ENCODE measurements at places on chromosomes 1 and 21. TPM values are rescaled to one million over a fixed set of nuclear protein-coding genes. Genes with fewer than 3 reads are reported as not detected.
A peak's percentile ranks its signal among the peaks of the same experiment; 100 is the strongest.

RNPEP gene
- total RNA-seq = 107 TPM

CASP9 gene
- 11.0 TPM for total RNA-seq

CCDC27 gene
- not detected for total RNA-seq

IL19 gene
- total RNA-seq = not detected

AKT3 gene
- total RNA-seq = 31.7 TPM

GRCh38 chr1:189538271-189538670, 939.4 kb downstream of the BRINP3 start:
- H3K4me1 ChIP-seq = no peaks in the 10 kb centered on the region
- no peak for DNase-seq
- no peaks in the 10 kb centered on the region for H3K36me3 ChIP-seq

DNA sequence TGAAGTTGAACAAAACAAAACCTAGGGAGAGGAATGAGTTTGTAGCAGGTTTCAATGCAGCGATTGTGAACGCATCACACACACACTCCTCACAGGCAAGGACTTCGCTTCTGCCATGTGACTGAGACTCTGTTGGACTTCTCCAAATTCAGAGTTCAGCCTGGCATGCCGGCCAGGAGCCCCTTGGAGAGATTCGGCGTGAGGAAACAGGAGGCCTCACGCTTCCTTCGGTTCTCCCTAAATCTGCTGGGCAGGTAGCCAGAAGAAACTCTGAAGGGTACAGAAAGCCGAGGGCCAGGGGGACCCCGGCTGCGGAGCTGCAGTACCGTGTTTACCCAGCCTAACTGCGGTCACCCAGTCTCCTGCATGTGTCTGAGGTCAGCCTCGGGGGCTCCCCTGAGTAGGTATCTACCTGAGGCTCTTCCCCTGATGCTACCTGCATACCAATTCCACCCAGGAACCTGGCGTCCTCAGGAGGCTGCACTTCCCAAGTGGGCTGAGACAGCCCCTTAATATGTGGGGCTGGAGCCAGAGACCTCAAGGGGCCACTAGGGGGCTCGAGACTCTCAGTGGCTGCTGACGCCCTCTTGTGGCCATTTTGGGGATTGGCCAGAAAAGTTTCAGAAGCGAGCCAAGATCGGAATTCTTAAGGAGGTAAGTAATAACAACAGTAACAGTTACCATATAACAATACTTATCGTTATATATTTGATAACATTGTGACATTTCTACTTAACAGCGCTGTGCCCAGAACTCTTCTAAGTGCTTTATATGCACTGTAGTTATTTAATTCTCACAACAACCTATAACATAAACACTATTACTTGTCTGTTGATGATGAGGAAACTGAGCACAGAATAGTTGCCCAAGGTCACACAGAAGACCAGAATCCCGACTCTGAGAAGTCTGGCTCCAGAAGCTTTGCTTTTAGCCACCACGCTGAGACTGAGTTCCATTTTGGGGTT, 2.7 kb upstream of the ANXA9 start:
- no peaks in the 10 kb centered on the region for H3K27me3 ChIP-seq
- H3K4me3 ChIP-seq = peak overlapping the region; percentile 19
- H3K27ac ChIP-seq = peak overlapping the region; percentile 40

DNA sequence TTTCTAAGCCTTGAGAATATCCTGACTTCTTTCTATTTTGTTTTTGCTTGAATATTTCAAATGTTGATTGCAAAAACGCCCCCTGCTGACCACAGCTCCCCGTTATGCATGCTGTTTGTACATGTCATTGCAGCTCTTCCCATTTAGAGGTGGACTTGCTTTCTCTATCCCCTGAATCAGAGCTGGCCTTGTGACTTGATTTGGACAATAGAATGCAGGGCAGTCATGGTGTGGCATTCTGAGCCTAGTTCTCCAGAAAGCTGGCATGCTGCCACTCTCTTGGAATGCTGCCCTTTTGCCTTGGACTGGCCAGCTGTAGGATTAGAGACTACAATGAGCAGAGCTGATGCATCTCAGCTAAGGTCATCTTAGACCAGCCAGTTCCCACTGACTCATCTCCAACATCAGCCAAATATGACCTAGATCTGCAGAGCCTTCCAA, 1561.5 kb downstream of the MRPL39 start:
- H3K4me1 ChIP-seq = no peaks in the 10 kb centered on the region
- no peaks in the 10 kb centered on the region for H3K36me3 ChIP-seq
- H3K27ac ChIP-seq = no peak overlapping the region
- no peaks in the 10 kb centered on the region for H3K27me3 ChIP-seq

DNA sequence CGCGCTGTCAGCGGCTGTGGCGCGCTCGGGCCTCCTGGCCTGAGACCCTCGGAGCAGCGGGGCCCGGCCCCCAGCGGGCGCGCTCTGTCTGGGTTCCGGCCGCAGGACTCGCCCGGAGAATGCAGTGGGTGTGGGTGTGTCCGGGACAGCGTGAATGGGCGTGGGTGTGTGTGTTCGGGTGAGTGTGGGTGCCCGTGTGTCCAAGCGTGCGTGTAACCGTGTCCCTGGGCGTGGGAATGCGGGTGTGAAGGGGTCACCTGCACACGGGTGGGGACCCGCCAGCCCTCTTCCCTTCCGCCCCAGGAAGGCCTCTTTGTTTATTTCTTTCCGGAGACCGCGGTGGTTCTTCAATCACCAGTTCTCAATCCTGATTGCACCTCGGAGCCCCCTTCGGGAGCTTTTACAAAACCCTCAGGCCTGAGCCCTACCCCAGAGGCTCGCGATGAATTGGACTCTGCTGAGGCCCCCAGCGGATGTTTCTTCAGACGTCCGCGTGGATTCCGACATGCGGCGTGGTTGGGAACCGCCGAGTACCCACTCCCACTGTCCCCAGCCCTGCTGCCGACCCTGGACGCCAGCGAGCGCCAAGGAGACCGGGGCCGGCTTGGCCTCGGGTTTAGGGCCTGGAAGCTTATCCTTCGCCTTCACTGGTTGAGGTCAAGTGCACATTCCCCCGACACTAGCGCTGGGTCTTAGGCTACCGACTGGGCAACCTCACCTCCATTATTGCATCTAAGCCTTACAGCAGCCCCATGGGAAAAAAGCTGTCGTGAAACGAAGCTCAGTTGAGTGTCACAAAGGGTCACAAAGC, 19.3 kb downstream of the SERTAD4 start:
- peak; percentile 74 for DNase-seq
- peaks cover 26% of the 10 kb centered on the region for H3K4me1 ChIP-seq
- peak overlapping the region; percentile 68 for H3K27ac ChIP-seq
- H3K36me3 ChIP-seq = no peaks in the 10 kb centered on the region

DNA sequence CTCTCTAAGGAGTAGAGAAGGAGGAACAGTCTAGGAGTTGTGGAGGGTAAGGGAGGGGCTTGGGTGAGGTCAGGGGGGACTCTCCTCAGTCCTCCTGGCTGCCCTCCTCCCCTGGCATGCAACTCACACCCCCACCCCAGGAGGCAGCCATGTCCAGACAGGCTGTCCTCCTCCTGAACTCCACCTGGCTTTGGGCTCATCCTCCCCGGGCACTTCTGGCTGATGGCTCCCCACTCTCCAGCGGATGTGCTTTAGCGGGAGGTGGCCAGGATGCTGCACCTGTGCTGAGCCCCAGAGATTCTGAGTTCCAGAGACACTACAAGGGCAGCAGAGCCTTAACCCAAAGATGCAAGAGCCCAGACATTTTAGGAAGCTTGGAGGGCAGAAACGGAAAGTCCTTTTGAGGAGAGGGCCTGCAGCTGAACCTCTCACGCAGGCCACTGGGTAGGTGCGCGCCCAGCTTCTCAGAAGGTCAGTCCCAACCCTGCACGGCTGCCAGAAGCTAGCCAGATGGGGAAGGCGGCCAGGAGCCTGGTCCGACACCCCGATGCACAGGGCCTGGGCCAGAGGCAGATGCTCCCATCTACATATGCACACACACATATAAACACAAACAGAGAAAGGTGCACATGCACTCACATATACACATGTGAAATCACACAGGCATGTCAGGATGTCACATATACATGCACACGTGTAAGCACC, 83.4 kb downstream of the PDE9A start:
- peaks cover 5% of the 10 kb centered on the region for H3K36me3 ChIP-seq
- no peaks in the 10 kb centered on the region for H3K27me3 ChIP-seq
- no peak overlapping the region for H3K4me3 ChIP-seq
- H3K27ac ChIP-seq = peak overlapping the region; percentile 19
- DNase-seq = peak; percentile 72

DNA sequence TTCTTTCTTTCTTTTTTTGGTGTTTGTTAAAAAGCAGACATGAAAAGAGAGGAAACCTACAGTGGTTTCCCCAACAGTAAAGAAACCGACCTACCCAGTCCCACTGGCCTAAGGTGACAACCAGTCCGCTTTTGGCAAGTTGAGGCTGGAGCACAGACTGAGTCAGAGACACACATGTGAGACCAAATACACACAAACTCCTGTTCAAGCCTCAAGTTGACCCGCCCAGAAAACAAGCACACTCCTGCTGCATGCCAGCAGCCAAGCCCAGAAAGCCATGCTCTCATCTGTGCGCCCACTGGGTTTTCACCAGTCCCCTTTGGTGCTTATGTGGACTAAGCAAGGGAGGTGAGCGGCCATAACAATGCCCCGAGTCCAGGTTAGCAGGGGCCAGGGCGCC, 64.6 kb upstream of the GPR153 start:
- H3K4me1 ChIP-seq = peaks cover 37% of the 10 kb centered on the region
- H3K4me3 ChIP-seq = no peak overlapping the region
- H3K27ac ChIP-seq = no peak overlapping the region
- no peaks in the 10 kb centered on the region for H3K27me3 ChIP-seq

DNA sequence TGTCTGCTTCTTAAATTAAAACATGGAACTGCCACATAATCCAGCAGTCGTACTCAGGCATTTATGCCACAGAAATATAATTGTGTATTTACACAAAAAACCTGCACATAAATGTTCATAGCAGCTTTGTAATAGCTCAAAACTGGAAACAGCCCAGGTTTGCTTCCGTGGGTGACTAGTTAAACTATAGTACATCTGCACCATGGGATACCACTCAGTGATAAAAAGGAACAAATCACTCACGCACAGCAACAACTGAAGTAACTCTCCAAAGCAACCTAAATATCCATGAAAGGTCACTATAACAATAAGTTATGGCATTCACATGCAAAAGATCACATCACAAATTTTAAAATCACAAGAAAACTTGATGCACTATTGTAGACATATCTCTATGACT, 64.4 kb downstream of the KCNT2 start:
- H3K36me3 ChIP-seq = no peaks in the 10 kb centered on the region
- H3K27me3 ChIP-seq = no peaks in the 10 kb centered on the region
- no peak overlapping the region for H3K4me3 ChIP-seq

GRCh38 chr1:108814343-108815125, 42.4 kb downstream of the AKNAD1 start:
- no peaks in the 10 kb centered on the region for H3K27me3 ChIP-seq
- H3K27ac ChIP-seq = peak overlapping the region; percentile 93
- peaks cover 33% of the 10 kb centered on the region for H3K4me1 ChIP-seq

DNA sequence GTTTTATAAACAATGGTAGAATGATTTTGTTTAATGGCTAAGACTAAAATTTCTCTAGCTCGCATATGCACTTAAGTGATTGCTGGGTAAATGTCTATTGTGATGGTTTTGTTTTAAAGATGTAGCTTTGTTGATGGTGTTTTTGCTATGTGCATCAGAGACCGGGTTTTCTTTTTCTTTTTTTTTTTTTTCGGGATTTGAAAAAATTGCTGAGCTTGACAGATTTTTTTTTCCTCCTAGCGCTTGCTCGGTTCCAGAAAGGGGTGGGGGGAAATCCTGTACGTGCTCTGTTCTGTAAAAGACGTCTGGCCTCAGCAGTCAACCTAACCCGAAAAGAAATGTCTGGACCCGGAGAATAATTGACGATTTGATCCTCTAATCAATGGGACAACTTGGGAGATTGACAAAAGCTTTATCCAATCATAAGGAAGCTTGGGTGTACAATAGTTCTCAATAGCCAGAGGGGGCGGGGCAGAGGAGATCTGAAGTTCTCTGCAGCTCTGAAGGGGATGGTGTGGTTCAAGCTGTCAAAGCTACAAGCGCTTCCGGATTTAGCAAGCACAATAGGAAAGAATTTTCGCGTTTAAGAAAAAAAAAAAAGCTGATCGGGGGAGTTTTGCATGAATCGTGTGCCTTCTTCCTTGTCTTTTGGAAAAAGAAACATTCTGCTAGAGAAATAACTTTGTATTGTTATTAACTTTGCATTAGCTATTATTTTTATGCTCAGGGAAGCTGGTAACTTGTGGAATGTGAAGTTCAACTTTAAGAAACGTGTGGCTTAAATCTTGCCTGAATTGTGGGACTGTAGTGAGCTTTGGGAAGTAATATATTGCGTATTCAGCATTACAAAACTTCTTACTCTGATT, 4.5 kb upstream of the NFIA start:
- no peaks in the 10 kb centered on the region for H3K36me3 ChIP-seq
- peaks cover 48% of the 10 kb centered on the region for H3K4me1 ChIP-seq
- peak; percentile 95 for DNase-seq
- H3K4me3 ChIP-seq = peak overlapping the region; percentile 65

GRCh38 chr1:117540532-117540931, 65.3 kb upstream of the TENT5C start:
- peaks cover 3% of the 10 kb centered on the region for H3K4me1 ChIP-seq
- H3K27ac ChIP-seq = no peak overlapping the region
- no peaks in the 10 kb centered on the region for H3K27me3 ChIP-seq
- no peak overlapping the region for H3K4me3 ChIP-seq
- DNase-seq = no peak

DNA sequence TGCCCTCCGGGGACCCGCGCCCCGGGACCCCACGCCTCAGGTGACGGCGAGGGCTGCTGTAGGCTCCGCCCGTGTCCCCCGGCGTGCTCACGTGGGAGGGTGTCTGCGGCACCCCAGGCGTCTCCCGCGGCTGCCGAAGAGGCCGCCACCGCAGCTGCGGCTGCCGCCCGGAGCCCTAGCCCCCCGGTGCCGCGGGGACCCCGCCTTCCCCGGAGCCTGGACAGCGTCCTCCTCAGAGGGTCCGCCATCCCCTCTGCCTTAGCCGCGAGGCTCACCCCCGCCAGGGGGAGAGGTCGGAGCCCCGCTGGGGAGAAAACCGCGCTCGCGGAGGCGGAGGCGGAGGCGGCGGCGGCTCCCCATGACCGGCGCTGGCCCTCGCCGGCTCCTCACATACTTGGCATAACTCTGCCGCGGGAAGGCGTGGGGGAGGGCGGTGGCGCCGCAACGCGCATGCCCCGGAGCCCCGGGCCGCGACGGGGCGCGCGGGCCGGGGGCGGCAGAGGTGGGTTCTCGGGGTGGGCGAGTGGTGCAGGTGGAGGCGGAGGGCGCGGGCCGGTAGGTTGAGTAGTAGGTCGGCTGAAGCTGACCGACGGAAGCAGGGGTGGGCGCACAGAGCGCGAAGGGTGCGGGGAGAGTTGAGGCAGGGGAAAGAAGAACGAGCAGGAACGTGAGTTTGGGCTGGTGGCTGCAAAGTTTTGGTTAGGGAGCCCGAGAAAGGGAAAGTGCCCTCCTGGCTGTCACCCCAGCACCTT, 700 bp upstream of the SYDE2 start:
- no peaks in the 10 kb centered on the region for H3K27me3 ChIP-seq
- no peaks in the 10 kb centered on the region for H3K36me3 ChIP-seq
- peaks cover 47% of the 10 kb centered on the region for H3K4me1 ChIP-seq
- peak overlapping the region; percentile 96 for H3K27ac ChIP-seq

GRCh38 chr1:47189844-47190508, at the start of gene PDZK1IP1:
Gene PDZK1IP1, minus strand, starts transcription at chr1:47190036. Its CDS starts 104 bp downstream, at chr1:47189932.
- H3K4me1 ChIP-seq = peaks cover 47% of the 10 kb centered on the region
- peak within 1 kb of the TSS; percentile 21 for H3K4me3 ChIP-seq
- no peaks in the 10 kb centered on the region for H3K27me3 ChIP-seq
- H3K36me3 ChIP-seq = no peaks in the 10 kb centered on the region

- DNase-seq = no peak
- peaks cover 5% of the 10 kb centered on the region for H3K4me1 ChIP-seq
- H3K4me3 ChIP-seq = no peak overlapping the region
- no peaks in the 10 kb centered on the region for H3K27me3 ChIP-seq
These were observed 245.0 kb downstream of the USH2A start for GRCh38 chr1:216178281-216178680.

Data from suprapubic skin (tissue), 4 donors.